ENCODE measurements at places on chromosomes 4 and X.

- DNase-seq = peak; percentile 84
These were observed 7.6 kb downstream of the UBE2D3 start for GRCh38 chr4:102819588-102820365.

DNA sequence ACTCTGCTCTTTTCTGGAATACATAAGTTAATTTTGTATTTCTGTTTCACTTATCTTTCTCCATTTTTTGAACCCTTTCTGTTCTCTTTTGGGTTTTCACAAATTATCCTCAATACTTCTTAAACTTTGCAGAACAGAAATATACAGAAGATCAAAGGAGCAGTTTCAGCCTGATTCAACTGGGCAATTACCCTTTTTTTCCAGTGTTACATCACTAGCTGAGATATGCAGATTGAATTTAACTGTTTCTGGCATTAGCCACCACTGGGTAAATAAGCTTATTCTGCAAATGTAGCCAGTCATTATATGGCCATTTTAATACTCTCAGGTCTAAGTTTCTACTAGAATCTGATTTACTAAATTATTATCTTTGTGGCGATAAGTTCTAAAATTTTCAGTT lies 66.9 kb upstream of the GRID2 start:
- no peak for DNase-seq

- no peak for DNase-seq
These were observed 88.4 kb downstream of the WDFY3 start for GRCh38 chr4:84878090-84878489.

DNA sequence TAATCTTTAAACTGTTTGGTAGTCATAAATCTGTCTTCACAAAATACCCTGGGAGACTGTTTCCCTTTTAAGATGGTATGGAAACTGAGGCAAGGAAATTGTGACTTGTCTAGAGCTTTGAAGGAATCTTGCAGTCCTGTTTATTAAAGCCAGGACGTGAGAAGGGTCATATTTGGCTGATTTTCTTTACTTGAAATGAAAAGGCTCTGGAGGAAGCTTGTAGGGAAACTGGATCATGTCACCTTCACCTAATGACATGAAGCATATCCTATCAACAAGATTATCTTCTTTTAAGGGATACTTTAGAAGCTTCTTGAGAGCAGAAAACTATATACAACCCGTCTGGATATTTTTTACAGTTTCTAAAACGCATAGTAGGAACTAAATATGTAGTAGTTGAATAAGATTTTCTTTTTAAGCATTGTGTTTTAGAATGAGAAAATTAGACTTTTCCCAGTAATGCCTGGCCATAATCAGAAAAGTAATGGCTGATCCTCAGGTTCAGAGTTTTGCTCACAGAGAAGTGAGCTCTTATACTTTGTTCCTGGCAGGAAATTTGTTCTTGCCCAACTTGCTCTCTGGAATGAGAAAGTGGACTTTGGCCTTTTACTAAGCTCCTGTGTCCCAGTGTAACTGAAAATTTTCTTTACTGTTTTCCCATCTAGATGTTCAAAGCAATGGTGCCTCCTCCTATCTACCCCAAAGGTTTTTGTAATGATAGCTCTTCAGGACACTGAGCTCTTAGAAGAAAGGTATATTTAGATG lies 136.8 kb upstream of the AFF2 start:
- no peak for DNase-seq

- no peak for DNase-seq
These were observed 233.1 kb downstream of the FAT4 start for GRCh38 chr4:125547836-125548235.

- no peak for DNase-seq
These were observed 60.9 kb upstream of the TRPC3 start for GRCh38 chr4:122012735-122013134.
